ENCODE measurements at places on chromosomes 2 and 18.

GRCh38 chr18:12287684-12288402 is 20.2 kb upstream of the TUBB6 start:
- DNase-seq = peak; percentile 51

GRCh38 chr2:40540026-40540425 is 88.1 kb upstream of the SLC8A1 start:
- DNase-seq = no peak

GRCh38 chr2:199485732-199486335 is 28.1 kb upstream of the SATB2 start:
- DNase-seq = peak; percentile 68

DNA sequence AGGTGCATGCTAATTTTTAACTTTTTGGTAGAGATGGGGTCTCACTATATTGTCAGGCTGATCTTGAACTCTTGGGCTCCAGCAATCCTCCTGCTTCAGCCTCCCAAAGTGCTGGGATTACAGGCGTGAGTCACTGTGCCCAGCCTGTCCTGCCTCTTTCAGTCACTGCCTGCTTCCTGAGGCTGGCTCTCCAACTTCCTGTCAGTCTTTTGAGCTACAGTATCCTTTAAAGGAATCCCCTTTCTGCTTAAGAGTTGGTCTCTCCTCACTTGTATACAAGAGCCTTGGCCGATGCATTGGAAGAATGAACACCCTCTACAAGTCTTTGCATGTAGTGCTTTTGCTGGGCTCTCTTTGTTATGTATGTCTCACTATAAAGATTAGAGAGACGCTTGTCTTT is 88.4 kb upstream of the SMAD2 start:
- no peak for DNase-seq

GRCh38 chr2:202771336-202771735 is 100.2 kb downstream of the ICA1L start:
- DNase-seq = no peak

- no peak for DNase-seq
Measured at GRCh38 chr2:205527801-205528200, 154.5 kb upstream of the NRP2 start.

GRCh38 chr2:64766841-64767669 is 113.3 kb upstream of the SERTAD2 start:
- DNase-seq = peak; percentile 10

DNA sequence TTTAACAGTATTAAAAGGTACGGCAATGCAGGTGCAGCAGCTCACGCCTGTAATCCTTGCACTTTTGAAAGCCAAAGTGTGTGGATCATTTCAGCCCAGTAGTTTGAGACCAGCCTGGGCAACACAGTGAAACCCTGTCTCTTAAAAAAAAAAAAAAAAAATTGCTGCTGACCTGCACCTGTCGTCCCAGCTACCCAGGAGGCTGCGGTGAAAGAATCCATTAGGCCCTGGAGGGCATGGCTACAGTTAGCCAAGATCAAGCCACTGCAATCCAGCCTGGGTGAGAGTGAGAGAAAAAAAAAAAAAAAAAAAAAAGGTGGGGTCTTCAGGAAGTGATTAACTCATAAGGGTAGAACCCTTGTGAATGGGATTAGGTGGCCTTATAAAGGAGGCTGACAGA is 12.8 kb downstream of the CUL3 start:
- DNase-seq = no peak

GRCh38 chr18:46338205-46338604 is 234.0 kb downstream of the HAUS1 start:
- peak; percentile 65 for DNase-seq
